ENCODE measurements at places on chromosomes 3 and 15.

GRCh38 chr15:50116477-50116876, 2.6 kb downstream of the ATP8B4 start:
- DNase-seq = no peak

DNA sequence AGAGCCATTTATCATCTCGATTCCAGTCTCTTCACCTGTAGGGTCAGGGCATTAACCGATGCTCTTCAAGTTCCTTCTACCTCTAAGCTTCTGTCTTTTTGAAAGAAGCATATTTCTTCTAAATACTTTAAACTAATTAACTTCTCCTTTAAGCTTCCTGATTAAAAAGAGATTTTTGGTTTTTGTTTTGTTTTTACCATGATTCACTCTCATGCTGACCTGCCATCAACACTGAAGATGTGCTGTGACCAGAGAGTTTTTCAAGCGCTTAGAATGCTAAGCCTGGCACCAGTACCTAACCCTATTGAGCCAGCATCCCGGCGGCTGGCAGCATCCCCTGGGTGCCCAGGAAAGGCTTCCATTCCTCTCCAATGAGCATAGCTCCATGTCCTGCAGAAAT, 89.3 kb downstream of the FOXP1 start:
- no peak for DNase-seq

DNA sequence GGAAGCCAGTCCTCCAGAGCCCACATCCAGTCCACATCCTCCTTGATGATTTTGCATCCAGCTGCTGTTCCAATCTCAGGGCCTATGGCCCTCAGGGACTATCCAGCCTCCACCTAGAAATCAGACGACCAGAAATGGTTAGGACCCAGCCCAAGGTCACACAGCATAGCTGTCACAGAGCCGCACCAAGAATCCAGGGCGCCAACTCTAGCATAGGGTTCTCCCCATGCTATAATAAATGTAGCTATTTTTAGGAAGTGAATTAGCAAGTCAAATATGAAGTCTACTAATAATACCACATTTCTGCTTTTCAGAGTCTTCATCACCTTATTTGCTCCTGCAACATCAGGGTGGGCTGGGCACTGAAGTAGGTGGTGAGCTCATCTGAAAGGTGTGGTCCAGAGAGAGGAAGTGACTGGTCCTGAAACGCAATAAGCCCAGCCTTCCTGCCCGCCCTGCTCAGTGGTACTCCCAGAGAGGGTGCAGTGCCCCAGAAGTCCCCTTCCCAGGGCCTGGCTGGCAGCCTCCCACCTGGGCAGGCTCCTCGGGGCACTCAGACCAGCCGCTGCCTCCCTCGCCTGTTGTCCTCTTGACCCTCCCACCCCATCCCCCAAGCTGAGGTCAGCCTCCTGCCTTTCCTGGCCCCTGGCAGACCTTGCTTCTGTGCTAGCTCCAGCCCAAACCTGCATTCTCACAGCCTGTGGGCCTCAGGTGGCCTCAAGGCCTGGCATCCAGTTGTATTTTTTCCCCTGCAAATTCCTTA, 17.6 kb upstream of the CYP11A1 start:
- peak; percentile 61 for DNase-seq

DNA sequence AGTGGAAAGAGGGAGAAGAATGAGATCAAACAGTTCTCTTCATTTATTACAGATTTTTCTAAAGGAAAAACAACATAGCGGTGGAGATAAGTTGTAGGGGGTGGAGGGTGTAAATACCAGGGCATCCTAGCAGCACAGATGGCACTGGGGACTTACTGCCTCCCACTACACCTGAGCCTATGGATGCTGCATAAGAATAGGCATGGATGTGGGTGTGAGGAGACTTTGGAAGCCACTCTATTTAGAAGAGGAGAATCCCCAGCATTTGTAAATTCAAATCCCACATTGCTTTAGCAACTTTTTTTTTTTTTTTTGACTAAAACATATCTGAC, 27.4 kb upstream of the IL1RAP start:
- no peak for DNase-seq

DNA sequence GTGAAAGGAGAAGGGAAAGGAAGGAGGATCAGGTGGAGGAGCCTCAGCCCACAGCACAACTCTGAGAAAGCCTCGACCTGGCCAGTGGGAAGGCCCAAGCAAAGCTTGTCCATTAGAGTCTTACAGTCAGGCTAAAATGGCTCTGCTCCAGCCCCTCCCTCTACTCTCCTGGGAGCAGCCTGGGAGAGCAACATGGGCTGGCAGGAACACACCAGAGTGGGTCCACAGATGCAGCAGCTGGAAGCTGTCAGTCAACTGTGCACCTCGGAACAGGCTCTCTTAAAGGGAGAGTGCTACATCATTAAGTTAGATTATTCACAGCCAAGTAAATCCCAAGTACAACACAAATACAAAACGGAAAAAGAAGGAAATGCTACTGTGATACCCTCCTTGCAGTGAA, 98.0 kb upstream of the LIMD1 start:
- DNase-seq = no peak

DNA sequence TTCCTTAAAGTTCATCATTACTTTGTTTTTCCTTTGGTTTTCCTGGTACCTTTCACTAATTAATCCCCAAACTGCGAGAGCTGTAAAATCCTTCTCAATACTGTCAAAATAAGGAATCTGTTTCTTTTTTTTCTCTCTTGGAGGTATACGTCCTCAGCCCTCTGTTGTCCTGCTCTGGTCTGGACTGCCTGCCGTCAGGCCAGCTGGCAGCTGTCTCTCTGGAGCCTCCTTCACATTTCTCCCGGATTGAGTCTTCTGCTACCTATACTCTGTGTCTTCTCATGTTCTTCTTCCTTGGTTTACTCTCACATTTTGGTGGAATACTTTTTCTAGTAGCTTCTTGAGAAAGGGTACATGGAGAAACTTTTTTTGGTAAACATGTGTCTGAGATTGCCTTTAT, 13.8 kb downstream of the TATDN2 start:
- no peak for DNase-seq

DNA sequence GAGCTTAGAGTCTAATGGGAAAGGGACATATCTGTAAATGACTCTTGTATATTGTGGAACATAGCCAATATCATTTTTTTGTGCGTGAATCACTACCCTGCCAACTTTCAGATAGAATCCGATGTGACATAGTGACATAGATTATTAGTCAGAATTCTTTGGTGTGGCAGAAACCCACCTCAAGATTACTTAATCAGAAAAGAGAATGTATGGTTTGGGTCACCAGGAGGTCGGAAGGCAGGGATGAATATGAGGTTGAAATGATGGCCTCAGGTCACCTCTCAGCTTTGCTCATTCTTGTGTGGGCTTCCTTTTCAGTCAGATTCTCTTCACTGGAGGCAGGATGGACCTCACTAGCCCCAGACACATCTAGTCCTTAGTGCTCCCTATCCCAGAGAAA, 41.4 kb downstream of the SNAPC5 start:
- DNase-seq = no peak

DNA sequence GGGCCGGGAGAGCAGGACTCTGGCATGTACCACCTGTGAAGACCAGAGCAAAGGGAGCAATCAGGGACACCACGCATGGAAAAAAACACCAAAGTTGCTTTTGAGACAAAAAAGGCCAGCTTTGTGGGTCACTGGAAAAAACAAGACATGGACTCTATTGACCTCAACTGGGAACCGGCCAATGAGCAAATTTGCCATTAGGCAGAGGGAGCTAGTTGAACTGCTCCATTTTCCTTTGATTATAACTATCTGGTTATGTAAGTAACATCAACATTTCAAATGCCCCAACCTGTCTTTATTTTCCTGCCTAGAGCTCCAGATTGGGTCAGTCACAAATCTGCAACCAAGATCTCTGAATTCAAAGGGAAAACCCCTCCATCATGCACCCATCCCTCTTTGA, 86.0 kb downstream of the ZNF385D start:
- no peak for DNase-seq

GRCh38 chr3:150738688-150739087, 24.3 kb downstream of the SIAH2 start:
- no peak for DNase-seq

GRCh38 chr15:90654233-90655136, 62.7 kb upstream of the BLM start:
- no peak for DNase-seq

DNA sequence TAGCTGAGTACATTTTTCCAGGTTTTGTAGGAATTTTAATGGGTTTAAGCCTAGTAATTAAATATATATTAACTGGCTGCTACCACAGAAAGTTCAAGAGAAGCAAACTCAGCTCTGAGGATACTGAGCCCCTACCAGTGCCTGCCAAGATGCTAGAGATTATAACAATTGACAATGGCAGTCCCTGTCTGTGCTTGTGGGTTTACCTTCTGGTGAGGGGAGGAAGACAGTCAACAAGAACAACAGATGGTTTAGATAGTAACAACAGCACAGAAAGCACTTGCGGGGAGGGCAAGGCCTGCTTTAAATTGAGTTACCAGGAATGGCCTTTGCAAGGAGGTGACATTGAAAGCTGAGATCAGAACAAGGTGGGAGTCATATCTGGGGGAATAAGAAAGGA, 56.6 kb upstream of the ARHGEF3 start:
- DNase-seq = no peak

DNA sequence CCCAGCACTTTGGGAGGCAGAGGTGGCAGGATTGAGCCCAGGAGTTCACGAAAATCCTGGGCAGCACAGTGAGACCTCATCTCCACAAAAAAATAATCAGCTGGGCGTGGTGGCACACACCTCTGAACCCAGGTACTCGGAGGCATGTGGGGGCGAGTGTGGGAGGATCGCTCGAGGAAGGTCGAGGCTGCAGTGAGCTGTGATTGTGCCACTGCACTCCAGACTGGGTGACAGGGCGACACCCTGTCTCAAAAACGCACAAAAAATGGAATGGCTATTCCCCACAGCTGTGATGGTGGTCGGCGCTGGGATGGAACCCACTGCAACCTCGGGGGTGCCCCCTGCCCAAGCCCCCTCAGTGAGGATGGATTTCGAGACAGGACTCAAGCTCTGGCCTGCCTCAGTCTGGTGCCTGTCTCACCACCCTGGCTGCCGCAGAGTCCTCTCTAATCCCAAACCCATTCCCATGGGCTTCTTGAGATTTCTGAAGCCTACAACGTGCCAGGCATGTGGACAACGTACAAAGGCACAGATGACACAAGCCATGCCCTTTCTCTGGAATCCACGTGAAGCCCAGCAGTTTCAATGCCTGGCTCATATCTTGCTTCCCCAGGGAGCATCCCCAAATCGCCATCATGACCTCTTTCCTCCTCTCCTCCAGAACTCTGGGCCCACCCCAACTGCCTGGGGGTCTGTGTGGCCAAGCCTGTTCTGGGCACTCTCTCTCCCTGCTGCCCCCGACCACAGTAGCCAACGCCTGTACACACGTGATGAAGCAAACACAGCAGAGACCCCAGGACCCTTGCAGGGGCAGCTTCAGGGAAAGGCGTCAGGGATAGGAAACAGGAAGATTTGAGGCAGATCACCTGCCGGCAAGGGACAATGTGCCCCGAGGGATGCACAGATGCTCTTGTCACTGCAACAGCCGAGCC, 32.4 kb downstream of the ADAMTS17 start:
- DNase-seq = no peak

- no peak for DNase-seq
Observed at GRCh38 chr3:57815036-57815435, 58.9 kb downstream of the SLMAP start.

DNA sequence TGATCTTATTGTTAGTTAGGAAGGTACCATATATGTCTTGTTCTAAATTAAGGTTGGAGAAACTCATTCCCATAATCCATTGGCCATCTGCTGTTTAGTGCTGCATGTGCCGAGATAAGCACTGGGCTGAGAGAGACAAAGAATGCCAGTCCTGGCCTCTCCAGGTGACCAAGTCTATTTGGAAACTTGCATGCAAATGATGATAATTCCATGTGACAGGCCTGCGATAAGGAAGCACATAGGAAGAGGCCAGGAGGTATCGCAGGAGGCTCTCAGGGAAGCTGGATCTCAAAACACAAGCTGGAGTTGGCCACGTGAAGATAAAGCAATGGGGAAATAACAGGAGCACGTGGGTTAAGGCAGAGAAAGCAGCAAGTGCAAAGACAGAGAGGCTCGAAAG, 39.7 kb downstream of the MYO5C start:
- no peak for DNase-seq

DNA sequence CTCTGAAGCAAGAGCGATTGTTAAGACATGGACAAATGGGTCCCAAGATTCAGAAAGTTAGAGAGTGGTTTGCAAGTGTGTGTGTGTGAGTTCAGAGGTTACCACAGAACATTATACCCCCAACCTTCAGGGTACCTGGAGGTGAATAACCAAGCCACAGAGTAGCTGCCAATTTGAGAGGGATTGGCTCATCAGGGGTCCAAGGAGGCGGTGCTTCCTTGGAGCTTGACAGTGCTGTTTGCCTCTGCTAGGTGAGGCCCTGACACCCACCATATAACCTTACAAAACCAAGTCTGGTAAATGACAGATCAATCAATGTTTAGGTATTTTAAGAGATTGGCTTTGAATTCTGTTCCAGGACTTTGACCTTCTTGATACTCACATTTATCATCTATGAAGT, 35.7 kb downstream of the LRTM1 start:
- DNase-seq = no peak

- peak; percentile 70 for DNase-seq
Observed at GRCh38 chr3:197906023-197906849, 43.8 kb upstream of the RPL35A start.

DNA sequence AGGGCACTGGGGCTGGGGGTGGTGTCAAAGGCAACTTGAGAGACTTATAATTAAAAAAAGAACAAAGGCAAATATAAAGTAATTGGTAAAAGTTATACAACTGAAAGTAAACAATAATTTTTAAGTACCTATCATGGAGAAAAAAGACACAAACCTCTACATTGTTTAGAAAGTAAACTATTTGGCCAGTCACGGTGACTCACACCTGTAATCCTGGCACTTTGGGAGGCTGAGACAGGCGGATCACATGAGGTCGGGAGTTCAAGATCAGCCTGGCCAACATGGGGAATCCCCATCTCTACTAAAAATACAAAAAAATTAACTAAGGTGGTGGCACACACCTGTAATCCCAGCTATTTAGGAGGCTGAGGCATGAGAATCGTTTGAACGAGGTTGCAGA, 25.8 kb downstream of the RPSA start:
- DNase-seq = no peak

- no peak for DNase-seq
Observed at GRCh38 chr3:195048059-195048905, 222.7 kb downstream of the XXYLT1 start.

GRCh38 chr15:68561901-68562300, 16.9 kb upstream of the CORO2B start:
- DNase-seq = no peak

Measured in 8988T (cell line).